ENCODE measurements at places on chromosomes 11 and 22. TPM values are rescaled to one million over a fixed set of nuclear protein-coding genes. Genes with fewer than 3 reads are reported as not detected.

The SUSD2 gene
- polyA plus RNA-seq, result 36.9 TPM

- no peak for DNase-seq
Measured at GRCh38 chr11:77126156-77126775, 1.8 kb upstream of the MYO7A start.

DNA sequence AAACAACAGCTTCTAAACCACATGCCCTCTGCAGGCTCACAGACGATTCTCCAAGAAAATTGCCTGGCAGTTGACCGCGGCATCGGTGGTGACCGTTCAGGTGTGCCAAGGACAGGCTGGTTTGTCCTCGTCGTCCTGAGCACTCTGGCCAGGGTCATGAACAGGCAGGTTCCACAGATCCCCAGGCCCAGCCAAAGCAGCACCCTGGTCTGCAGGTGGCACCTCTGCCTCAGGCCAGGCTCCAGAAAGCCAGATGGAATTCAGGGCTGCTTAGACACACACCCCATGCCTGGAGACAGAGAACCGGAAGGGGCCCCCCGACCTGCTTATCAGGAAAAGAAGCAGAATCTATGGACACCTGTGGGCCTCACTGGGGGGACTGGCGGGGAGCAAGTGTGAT is 338.7 kb downstream of the BRD1 start:
- no peak for DNase-seq

DNA sequence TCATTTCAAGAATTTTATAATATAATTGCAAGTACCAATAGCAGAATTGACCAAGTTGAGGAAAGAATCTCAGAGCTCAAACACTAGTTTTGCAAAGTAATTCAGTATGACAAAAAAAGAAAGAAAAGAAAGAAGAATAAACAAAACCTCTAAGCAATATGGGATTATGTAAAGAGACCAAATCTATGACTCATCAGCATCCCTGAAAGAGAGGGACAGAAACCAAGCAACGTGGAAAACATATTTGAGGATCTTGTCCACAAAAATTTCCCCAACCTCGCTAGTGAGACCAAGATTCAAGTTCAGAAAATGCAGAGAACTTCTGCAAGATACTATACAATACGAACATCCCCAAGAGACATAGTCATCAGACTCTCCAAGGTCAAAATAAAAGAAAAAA is 203.7 kb upstream of the DDI1 start:
- no peak for DNase-seq

The NXPE4 gene
- polyA plus RNA-seq, result not detected

- no peak for DNase-seq
Measured at GRCh38 chr11:58626934-58627483, 4.5 kb downstream of the CNTF start.

The BATF2 gene
- 15.7 TPM for polyA plus RNA-seq

GRCh38 chr22:48794906-48795305 is 1032.8 kb downstream of the BRD1 start:
- no peak for DNase-seq

The UCP3 gene
- 2.3 TPM for polyA plus RNA-seq
